ENCODE measurements at places on chromosomes 12 and 14.

- no peak for DNase-seq
Measured at GRCh38 chr14:56817396-56817921, 7.2 kb upstream of the OTX2 start.

DNA sequence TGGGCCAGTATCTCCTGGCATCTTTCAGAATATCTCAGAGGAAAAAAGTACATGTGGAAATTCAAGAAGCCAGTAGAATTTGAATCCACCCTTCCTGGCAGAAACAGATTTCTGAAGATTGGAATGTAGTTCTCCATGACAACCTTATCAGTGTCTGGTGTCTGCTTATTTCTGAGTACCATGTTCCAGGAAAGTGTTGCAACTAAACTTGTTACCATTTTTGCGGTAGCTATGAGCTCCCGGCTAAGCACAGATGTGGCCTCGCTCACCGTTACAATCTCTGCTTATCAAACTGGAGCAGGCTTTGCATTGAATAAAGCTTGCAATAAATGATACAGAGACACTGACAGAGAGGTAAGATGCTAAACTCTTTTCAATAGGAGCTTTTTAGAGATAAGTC lies 13.0 kb upstream of the ITPR2 start:
- no peak for DNase-seq

- no peak for DNase-seq
Measured at GRCh38 chr14:96098999-96099335, 59.8 kb downstream of the C14orf132 start.

GRCh38 chr12:118830296-118830695 lies 151.0 kb upstream of the SRRM4 start:
- DNase-seq, result no peak

- no peak for DNase-seq
Measured at GRCh38 chr12:106285982-106286381, 16.6 kb upstream of the TCP11L2 start.

DNA sequence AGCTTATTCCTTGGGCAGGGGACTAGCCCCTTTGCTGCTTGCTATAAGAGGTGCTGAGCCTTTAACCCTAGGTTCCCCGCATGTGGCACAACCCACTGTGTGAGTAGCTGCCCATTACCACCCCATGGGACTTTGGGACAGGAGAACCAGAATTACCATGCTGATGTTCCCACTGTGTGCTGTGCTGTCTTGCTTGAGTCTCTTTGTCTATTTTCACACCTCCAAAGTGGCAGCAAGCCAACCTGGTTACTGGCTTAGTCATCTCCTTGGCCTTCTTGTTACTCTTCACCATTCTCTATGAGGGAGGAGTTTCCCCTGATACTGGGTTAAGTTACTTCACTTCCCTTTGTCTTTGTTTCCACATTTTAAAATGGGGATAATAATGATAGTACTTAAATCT lies 73.4 kb upstream of the ETV6 start:
- DNase-seq, result no peak

DNA sequence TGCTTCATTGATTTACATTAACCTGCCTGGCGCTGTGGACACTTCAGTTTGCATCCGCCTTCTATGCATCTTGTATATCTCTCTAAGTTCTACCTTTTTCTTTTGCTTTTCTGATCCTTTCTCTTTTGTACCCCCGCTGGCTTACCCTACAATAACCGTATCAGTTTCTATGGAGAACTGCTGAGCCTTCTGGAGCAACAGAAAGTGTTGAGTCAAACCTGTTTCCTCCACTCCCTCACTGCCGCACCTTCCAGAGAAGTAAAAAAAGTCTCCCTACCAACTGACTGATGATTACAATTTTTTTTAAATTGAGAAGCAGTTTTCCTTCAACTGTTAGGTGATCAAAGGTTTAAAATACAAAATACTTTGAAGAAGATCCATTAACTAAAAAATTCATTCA lies 17.4 kb downstream of the EXD2 start:
- no peak for DNase-seq

GRCh38 chr12:91651728-91652127 lies 469.1 kb upstream of the DCN start:
- DNase-seq, result no peak

- DNase-seq, result no peak
Measured at GRCh38 chr12:71220260-71220659, 62.5 kb upstream of the TSPAN8 start.

DNA sequence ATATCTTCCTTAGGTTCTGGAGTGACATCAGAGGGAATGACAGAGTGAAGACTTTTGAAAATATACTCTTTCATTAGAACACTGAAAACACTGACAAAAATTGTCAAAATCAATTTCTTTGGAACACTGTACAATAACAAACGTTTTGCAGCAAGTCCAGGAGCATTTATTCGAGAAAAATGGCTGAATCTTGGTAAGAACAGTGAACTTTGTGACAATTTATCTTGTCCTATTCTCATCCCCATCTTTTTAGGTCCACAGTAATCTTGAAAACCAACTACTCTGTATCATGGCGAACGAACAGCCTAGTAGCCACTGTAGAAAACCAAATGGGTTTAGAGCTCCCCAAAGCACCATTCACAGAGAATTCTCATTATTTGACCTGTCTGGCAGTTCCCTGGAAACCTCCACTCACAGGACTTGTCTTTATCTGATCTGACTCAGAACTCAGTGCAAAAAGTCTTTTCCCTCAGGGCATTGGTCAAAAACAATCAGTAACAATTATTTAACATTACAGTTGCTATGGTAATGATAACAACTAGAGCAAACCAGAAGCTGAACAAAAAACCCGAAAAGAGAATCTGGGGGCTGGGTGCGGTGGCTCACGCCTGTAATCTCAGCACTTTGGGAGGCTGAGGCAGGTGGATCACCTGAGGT lies 20.3 kb upstream of the PPP2R5E start:
- DNase-seq, result no peak

DNA sequence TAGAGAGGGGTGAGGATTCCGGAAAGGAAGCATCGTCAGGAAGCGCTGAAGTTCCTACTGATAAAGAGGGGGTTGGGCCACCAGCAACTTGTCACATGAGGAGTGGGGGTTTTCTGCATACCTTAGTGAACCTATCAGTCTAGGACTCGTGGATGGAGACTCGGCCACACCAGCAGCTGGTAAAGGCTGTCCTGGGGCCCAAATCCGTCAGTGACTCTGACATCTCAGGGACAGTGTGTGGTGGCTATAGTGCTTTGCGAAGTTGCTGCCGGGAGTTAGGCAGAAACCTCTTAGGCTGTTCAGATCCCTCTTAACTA lies 16.4 kb downstream of the RNASE2 start:
- no peak for DNase-seq

DNA sequence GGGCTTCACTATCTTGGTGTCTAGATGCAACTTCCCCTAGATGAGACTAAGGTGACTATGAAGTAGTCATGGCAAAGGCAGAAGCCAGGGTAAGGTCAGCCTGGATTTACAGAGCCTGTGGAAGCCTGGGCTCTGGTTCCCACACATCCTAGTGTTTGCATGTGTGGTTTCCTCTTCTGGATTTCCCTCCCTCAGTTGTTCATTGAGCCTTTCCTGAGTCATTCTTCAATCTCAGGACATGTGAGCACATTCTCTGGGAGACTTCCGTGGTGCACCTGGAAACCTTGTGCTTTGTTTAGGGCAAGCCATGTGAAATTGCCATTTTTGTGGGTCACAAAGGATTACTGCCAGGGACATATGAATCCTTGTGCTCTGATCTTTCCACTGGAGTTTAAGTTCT lies 236.6 kb downstream of the C12orf75 start:
- DNase-seq, result no peak

DNA sequence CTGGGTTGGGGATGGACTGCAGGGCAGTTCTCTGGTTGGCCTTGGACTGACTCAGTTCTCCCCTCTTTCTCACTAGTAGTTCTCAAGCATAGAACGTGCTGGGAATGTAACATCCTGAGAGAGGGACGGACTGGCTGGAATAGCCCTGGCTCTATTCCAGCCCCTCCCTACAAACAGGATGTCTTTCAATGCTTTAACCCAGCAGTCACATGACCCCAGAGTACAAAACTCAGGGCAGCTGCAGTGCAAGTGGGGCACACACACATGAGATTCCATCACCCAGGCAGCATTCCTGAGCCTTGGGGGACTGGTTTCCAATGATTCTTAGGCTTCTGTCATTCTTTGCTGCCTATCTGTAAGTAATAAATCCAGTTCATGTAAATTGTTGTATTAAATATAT lies 1.6 kb upstream of the ACOT6 start:
- DNase-seq, result no peak

GRCh38 chr12:109617491-109617890 lies 43.9 kb downstream of the MVK start:
- no peak for DNase-seq

DNA sequence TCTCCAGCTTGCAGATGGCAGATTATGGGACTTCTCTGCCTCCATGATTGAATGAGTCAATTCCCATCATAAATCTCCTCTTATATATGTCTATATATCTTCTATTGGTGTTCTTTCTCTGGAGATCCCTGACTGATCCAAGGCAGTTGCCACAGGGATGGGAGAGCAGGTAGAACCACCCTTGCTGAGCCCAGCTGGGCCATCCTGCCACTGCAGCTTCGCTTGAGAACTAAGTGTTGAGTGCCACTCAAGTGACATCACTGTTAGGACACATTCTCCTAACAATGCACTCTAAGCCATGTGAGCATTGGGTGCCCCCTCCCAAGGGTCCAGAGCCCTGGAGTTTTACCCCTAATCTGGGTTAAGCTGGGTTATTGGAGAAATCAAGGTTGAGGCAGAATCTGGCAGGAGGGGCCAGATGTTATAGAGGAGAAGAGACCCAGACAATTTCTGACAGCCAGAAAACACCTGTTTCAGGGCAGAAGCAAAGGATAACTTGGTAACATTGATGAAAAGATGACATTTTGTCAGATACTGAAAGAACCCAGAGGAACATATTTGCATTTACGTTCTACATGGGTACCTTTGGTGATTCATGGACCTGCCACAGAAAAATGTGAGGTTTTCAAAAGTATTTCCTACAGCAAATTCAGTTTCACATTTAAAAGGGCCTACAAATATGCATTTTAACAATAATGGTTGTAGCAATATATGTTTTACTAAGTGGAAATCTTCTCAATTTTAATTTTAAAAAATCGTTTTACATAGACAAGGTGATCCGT lies 57.2 kb upstream of the MAX start:
- no peak for DNase-seq

DNA sequence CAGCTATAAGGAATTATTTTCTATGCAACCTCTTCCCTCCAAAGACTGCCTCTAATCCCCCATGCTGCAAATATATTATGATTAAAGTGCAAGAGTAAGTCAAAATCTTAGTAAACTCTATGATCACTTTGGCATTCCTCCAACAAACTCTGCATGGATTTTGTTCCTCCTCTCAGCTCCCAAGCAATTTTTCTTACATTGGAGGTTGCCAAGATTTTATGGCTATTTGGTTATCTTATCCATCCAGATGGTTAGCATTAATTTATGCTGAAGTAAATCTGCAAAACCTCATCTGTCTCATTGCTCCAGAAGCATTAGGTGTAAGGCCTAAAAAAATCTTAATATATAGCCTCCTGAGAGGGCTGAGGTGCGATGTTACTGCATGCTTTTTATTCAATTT lies 228.1 kb downstream of the CHST11 start:
- DNase-seq, result no peak

DNA sequence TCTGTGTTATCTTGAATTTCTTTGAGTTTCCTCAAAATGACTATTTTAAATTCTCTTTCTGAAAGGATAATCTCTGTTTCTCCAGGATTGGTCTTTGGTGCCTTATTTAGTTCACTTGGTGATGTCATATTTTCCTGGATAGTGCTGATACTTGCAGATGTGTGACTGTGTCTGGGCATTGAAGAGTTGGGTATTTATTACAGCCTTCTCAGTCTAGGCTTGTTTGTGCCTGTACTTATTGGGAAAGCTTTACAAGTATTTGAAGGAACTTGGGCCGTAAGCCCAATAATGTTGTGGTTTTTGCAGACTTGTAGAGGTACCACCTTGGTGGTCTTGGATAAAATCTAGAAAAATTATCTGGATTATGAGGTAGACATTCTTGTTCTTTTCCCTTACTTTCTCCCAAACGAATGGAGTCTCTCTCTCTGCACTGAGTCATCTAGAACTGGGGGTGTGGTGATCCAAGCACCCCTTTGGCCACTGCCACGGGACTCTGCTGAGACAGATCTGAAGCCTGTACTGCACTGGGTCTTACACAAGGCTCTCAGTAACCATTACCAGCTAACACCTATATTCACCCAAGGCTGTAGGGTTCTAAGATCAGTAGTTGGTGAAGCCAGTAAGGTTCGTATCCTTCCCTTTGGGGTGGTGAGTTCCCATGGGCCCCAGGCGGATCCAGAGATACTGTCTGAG lies 703.7 kb upstream of the MGAT4C start:
- no peak for DNase-seq

DNA sequence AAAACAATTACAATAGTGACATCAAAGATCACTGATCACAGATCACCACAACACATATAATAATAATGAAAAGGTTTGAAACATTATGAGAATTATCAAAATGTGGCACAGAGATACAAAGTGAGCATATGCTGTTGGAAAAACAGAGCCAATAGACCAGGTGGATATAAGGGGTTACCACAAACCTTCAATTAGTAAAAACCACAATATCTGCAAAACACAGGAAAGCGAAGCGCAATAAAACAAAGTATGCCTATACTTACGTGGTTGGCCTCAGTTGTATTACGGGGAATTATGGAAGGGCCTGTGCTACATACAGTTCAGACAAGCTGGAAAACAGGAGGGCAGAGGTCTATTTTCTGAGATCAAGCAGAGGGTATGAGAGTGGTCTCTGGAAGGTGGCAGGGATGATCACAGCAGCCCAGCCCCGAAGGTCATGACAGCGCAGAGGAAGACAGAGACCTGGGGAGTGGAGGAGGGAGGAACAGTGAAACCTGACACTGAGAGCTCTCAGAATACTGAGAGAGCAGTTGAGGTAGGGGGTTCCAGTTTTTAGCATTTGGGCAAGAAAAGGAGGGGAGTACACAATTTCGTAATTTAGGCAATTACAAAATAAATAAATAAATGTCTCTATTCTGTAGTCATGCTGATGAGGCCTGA lies 41.3 kb downstream of the IFNG start:
- no peak for DNase-seq

GRCh38 chr12:66548338-66549049 lies 130.4 kb downstream of the GRIP1 start:
- DNase-seq, result no peak

- no peak for DNase-seq
Measured at GRCh38 chr14:32150392-32150791, 51.5 kb upstream of the RNU6-7 start.

DNA sequence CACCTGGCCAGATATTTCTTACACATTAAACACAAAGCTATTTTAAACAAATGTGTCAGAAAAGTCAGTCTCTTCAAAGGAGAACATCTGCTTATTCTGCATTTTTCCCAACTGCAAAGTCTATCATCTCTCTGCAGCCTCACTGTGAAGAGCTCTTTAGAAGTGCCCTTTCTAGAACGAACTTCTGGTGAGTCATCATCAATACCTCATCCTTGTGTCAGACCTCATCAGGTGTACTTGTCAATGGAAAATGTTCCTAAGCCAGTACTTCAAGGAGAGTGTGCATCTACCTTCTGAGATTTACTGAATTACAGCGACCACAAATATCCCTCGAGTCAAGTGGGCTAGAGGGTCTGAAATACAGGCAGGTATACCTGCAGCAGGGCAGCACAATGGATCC lies 457.3 kb downstream of the LRIG3 start:
- DNase-seq, result no peak
